Stimulated activated CD4-positive, alpha-beta T cell treated with anti-CD3 and anti-CD28 coated beads, Interleukin-4, amount 100 ng/mL, for 24 hours (primary cell): ENCODE measurements at places on chromosomes 2 and 18.

DNA sequence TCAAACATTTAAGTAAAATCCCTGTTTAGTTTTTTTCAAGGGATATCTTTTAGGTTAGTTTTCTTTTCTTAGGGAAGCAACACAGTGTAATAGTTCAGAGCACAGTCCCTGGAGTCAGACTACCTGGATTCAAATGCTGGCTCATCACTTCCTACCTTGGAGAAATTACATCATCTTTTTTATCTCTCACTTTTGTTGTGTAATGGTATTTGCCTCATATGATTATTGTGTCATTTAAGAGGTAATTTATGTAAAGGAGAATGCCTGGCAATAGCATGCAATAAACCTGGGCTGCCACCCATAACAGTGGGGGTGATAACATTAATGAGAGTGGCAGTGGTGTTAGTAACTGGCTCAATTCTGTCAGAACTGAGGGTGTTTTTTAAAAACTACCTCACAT lies 26.3 kb downstream of the ERLEC1 start:
- DNase-seq = no peak

GRCh38 chr2:7915302-7916091 lies 766.4 kb upstream of the ID2 start:
- no peak for DNase-seq

DNA sequence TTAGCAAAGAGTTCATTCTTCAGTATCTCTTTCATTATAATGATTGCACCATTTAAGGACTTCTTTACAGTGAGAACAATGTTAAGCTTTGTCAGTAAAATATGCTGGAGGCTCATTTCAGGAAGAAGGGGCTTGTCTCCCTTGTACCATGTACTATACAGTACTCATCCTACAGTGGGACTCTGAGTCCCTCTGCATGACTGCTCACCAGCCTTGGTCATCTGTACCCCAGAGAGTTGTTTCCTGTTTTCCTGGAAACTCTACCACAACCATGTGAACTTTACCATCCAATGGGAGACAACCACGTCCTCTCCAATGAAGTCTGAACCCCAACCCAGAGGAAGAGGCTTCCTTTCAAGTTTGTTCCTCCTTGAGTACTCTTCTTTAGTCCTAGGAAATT lies 1171.1 kb upstream of the CRIM1 start:
- no peak for DNase-seq

DNA sequence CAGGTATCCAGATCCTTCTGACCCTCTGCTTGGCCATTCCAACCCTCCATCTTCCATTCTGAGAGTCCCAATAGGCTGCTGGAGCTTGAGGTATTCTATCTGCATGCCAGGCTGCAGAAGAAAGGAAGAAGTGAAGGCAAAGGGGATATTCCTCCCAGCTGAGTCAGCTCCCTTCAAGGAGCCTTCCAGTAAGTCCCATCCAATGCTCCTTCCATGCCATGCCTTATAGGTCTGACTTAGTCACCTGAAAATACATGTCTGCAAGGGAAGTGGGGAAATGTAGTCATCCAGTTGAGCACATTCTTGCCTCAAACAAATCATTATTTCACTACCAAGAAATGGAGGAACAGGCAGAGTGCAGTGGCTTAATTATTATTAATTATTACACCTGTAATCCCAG lies 464.6 kb downstream of the CNTNAP5 start:
- DNase-seq = no peak

DNA sequence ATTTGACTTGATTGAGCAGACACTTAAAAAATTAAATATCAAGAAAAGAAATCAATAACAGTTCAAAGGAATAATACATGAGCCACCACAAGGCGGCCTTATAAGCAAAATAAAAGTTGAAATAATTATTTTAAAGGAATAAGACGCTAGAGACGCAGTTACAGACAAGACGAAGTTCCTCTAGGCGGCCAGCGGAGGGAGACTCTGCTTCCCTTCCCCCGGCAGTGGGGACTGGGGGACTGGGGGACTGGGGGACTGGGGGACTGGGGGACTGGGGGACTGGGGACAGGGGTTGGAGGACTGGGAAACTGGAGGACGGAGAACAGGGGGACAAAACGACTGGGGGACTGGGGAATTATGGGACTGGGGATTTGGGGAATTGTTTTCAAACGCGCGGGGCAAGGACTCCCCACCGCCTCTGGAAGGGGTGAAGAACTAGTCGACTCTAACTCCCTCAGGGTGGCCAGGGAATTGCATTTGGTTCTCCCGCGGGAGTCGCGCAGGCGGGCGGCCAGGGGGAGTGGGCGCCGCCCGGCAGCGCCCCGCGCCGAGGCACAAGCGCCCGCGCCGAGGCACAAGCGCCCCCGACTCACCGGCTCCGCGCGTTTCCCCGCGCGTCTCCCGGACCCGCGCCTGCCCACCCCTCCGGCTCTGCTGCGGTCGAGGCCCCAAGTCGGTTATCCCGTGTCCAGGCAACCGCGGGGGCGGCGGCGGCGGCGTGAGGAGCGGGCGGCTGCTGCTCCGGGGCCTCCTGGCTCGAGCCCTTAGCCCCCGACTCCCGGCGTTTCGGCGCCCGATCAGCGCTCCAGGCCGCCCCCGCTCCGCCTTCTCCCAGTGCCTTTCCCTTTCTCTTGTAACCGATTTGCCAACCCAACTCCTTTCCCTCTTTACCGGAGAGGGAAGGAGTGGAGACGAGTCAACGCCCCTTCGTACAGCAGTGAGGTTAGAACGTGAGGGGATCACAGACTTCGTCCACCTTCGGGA lies at the start of gene CCDC178:
TSS of gene CCDC178 (minus strand) at position 662 of the 984 bp plus-strand sequence. CDS start 28,633 bp downstream, outside the sequence.
- no peak for DNase-seq

DNA sequence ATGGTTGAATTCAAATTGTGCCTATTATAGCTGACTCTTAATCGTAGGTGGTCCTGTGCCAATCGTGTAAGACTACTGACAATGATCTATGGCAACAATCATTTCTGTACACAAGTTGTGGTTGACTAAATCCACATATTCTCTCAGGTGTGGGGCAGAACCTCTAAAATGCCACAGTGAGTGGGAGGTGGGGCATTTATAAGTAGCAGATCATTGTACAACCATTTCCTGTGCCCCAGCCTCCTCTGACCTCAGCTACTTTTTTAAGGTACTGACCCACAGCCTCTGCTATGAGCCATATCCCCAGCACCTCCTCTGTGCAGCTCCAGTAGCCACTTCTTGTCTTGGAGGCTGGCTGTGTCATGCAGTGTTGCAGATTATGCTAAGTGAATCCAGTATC lies 48.6 kb upstream of the RAPH1 start:
- DNase-seq = peak; percentile 33

- no peak for DNase-seq
Observed at GRCh38 chr2:101960819-101961337, 30.9 kb upstream of the IL1R2 start.

DNA sequence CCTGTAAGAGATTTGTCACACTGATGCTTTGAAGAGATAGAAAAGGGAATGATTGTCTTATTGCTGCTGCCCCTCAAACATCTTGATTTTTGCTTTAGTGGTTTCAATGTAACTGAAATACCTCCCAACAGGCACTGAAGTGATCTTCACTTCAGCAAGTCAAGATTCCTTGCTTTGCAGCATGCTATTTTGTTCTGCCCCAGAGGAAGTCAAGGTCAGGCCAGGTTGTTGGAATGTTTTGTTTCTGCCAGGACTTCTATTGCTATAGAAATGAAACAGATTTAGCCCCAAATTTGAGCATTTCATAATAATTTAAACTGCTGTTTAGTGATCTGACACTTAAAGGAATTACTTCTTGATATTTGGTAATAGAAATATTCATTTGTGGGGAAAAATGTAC lies 277.6 kb downstream of the ZNF804A start:
- DNase-seq = no peak

DNA sequence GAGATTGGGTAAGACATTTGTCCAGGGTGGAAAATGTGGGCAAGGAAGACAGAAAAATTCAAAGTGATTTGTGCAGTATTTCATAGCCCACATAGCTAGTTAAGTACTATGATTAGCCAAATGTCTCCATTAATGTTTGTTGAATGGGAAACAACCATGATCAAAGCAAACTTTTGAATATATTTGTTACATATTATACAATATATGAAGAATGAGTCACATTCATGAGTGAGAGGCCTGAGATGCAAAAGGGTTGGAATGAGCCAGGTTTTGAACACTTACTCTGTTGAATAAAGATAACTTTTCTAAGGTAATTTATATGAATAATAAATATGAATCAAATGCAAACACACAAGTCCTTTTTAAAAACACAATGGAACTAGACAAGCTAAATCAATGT lies 984.5 kb upstream of the CDH2 start:
- no peak for DNase-seq

GRCh38 chr2:119684518-119684917 lies 5.5 kb downstream of the TMEM177 start:
- no peak for DNase-seq

GRCh38 chr18:67217551-67218166 lies 298.9 kb downstream of the DSEL start:
- DNase-seq = peak; percentile 63

DNA sequence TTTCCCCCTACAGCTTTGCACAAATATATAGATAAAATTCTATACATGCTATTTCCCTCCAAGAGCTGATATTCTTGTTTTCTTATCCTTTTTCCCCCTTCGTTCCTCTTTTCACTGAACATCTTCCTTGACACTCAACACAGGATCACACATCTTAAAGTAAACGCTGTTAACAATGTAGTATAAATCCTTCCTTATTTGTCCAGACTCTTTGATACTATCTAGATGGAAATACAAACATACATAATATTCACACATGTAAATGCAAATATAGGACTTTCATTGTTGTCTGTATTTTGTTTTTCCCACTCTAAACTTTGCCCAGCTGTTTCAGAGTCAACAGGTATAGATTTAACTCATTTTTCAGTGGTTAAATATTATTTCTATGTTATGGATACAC lies 3.0 kb upstream of the TACR1 start:
- DNase-seq = no peak

- DNase-seq = no peak
Observed at GRCh38 chr2:201136889-201137321, 20.9 kb downstream of the CFLAR start.

DNA sequence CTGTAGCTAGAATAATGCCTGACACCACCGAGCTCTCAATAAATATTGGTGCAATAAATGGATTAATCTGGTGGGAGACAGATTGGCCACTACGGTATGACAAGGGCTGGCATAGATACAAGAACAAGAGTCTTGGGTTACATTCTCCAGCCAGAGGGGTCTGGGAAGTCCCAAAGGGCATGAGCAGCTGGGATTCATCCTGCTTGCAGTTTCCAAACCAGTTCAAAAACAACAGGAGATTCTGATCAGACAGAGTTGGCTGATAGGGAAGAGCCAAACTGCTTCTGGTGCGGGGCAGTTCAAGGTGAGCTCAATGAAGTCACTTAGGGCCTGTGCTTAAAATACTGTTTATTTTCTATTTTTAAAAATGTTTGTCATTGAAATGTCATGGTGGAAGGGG lies 266.9 kb downstream of the TNS1 start:
- no peak for DNase-seq

DNA sequence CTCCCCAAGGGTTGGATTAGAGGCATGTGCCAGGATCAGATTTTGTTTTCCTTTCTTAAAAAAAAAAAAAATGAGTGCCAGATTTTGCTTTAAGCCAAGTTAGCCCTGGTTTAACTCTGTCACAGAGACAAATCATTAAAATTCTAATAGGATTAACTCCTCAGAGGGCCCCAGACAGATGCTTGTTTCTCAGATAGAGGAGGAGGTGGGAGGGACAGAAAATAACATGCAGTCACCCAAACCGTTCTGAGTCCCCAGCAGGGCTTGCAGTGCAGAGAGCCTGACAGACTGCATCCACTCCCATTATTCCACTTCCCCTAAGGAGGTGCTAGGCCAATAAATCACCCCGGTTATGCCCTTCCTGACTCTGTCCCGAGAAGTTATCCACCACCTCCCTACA lies 6.3 kb upstream of the PROKR1 start:
- no peak for DNase-seq

- DNase-seq = peak; percentile 35
Observed at GRCh38 chr2:84906900-84907714, 1.7 kb downstream of the TMSB10 start.

DNA sequence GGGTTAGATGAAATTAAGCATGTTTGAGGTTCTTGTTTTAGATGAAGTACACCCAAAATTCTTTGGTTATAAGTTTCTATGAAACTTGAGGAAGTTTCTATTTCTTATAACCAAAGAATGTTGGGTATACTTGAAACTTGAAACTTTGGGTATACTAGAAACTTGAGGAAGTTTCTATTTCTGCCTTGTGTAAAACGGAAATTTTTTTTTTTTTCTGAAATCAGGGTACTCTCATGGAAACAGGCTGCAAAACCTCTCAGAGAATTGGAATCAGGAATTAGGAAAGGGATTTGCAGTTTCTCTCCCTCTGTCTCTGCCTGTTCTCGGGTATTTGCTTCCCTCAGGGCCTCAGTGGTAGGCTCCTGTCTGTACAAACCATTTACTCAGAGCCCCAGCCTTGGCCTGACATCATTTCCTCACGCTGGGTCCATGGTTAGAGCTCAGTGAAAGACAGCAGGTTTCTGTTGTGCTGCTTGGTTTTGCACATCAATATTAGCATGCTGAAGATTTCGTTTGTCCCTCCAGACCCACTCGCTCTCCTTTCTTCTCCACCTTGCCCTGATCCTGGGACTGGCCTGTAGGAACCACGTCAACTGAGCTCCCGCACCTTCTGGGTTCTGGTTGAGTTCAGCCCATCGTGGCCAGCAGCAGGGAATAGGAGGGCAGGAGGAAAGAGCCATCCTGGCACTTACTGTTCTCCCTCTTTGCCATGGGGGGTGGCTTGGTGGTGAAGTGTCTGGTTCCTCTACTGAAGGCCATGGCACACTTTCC lies 106.4 kb downstream of the POLR1A start:
- peak; percentile 35 for DNase-seq

GRCh38 chr2:119251652-119252051 lies 28.0 kb downstream of the STEAP3 start:
- DNase-seq = no peak

DNA sequence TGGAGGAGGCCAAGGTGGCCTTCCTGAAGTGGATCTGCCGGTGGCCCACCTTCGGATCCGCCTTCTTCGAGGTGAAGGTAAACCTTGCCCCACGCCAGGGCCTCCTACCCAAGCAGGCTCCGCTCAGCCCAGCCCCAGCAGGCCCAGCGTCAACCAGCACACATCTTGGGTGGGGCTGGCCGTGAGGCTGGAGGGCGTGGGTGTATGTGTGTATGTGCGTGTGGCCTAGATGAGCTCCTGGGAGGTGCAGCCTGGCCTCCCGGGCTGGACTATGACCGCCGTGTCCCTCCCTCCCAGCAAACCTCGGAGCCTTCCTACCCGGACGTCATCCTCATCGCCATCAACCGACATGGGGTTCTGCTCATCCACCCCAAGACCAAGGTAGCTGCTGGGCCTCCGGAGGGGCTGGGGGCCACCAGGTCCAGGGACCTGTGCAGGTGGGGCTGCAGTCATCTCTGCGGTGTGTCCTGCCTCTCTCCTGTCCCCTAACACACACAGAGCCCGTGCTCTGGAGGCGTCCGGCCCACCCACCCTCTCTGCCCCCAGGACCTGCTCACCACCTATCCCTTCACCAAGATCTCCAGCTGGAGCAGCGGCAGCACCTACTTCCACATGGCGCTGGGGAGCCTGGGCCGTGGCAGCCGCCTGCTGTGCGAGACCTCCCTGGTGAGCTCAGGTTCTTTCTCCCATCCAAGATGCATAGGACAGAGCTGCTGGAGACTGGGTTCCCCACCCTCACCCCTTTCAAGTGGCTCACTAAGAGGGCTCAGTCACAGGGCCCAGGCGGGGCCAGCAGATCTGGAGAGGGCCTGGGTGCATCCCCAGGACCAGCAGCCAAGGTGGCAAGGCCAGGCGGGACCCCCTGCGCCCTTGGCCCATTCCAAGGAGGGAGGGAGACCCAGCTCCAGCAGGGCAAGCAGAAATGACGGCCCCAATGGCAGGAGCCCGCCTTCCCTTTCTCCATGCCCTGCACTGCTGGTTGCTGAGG lies 9.4 kb upstream of the GPR17 start:
- no peak for DNase-seq
